Suprapubic skin (tissue), 4 donors: ENCODE measurements at places on chromosomes 7 and 10. TPM values are rescaled to one million over a fixed set of nuclear protein-coding genes. Genes with fewer than 3 reads are reported as not detected.

GRCh38 chr10:78759456-78760120, 309.2 kb upstream of the ZMIZ1 start:
- no peak for DNase-seq

DNA sequence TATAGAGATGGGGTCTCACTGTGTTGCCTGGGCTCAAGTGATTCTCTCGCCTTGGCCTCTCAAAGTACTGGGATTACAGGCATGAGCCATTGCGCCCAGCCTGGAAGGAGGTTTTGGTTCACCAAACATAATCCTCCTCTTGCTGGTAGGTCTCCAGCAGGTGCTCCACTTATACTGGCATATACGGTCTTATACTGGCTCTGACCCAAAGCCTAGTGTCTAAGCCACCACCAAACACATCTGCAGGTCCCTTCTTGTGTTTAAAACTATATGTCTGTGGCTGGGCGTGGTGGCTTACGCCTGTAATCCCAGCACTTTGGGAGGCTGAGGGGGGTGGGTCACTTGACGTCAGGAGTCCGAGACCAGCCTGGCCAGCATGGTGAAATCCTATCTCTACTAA, 5.4 kb downstream of the MBLAC1 start:
- DNase-seq: no peak

- no peak for DNase-seq
These were observed 136.6 kb upstream of the ZNF32 start for GRCh38 chr10:43785252-43785651.

DNA sequence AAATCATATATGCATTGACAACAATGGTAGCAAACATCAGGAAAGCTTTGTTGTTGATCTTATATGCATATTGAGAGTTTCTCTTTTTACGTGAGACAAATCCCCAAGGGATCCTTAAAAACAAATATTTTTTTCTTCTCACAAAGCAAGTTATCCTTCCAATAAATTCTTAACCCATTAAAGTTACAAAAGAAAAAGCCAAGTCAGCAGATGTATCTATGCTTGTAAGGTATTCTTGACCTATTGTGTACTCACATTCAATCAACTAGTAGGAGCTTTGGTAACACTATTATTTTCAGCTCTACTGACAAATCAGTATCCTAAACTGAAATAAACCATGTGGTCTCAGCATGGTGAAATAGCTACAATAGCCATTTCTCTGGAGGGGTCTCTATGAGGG, 586.3 kb downstream of the CNTNAP2 start:
- no peak for DNase-seq

DNA sequence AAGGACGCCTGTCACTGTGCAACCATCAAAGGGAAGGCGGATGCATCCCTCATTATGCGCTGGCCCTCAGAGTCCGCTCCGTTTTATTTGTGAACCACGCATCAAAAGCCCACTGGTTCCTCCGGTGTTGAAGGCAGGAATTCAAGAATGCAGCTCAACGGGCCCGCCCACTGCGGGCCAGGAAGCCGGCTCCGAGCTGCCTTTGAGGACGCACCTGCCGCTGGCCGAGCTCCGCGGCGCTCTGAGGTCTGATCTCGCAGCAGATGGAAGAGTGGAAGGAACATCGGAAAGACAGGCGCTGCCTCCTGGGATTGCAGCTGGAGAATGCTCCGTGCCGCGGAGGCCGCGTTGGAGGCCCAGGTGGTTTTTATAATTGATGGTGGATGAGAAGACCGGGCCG, 56.9 kb upstream of the ADGRA1 start:
- DNase-seq: no peak

EGFR gene
- 305 TPM for total RNA-seq

GRCh38 chr7:85135977-85136376, 50.9 kb downstream of the SEMA3D start:
- DNase-seq: no peak

DNA sequence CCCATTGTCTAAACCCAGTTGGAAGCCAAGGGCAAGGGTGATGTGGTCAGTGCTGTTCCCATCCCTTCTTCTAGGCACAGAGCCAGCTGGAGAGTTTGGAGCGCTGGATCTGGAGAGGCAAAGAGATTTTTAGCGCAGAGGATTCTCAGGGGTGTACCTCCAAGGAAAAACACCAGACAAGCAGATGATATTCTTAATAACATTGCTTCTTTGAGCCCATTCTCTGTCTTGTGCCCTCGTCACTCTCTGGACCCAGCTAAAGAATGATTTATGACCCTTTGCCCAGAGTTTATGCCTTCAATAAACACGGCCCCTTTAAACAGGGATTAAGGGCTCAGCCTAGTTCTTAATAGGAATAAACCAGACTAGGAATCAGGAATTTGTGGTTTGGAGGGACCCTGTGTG, 4.7 kb upstream of the HIP1 start:
- DNase-seq: no peak

DNA sequence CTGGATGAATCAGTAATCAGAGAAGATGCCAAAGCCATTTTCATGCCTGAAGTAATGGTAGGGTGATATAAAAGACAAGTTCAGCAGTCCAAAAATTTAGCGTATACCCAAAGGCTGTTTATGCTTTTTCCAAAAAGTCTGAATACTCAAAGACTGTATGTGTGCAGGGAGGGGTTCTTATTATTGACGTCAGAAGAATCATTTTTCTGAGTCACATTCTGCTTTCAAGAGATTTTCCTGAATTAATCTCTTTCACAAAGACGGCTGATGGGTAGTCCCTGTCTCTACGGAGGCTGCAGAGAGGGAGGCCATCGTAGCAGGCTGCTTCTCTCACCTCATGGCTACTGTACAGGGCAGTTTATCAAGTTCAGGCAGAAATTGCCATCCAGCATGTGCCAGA, 30.7 kb upstream of the ABLIM1 start:
- DNase-seq: no peak

ACSM6 gene
- 1.1 TPM for total RNA-seq

GRCh38 chr10:14116021-14116420, 214.7 kb downstream of the FRMD4A start:
- DNase-seq: no peak

GRCh38 chr10:37478381-37478780, 353.0 kb downstream of the ANKRD30A start:
- DNase-seq: no peak

DNA sequence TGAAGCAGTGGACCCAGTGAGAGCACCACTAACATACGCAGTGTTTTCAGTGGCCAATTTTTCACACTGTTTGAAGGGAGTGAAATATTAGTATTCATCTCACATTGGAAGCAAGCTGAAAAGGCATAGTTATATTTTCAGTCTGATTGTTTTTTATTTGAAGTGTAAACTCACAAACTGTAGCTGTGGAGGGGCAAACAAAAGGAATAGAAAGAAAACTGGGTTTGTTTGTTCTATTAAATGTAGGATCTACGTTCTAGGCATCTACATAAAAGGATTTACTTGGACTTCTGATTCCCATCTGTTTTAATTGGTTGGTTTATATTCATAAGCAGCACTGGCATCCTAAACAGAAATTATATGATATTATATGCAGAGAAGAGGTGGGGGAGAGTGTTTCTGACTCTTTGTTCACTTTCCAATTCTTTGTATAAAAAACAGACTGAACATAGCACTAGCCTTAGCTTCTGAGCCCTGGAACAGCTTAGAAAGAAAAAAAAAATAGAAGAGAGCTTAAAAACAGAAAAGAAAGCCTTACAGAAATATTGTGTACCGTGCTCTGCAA, 447.8 kb upstream of the KCND2 start:
- no peak for DNase-seq

DNA sequence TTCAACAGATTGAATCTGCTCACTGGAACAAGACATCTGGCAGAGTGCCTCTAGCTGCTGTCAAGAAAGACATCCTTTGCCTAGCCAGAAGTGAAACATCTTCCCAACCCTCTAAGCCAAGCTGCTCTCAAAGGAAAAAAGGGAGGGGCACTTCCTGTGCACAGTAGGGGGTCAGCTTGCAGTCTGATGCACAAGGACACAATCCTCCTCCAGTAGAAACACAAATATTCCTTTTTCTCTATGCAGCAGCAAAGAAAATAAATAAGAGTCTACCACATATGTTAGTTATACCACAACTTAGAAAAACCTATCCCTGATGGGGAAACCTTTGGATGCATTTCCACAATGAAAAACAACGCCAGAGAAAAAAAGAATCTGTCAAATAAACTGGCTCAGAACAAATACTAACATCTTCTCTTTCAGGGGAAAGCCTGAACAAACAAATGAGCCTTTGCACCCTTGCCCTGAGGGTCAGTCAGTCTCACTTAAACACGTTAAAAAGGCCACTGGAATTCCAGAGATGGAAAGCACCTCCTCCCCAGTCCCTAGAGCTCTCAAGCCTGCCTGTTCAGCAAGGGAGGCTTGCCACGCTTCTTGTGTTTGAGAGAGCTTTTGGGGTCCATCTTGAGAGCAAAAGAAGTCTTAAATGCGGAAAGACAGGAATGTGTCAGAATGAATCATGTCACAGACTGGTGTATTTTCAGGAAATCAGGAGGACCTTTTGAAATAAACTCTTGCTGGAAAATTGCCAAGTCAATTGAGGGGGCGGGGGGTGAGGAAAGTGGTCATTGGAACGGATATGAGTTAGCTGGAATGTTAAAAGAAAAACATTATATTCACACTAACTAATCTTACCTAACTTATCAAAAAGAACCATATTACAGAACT, 7.5 kb downstream of the LAMB1 start:
- DNase-seq: no peak

DNA sequence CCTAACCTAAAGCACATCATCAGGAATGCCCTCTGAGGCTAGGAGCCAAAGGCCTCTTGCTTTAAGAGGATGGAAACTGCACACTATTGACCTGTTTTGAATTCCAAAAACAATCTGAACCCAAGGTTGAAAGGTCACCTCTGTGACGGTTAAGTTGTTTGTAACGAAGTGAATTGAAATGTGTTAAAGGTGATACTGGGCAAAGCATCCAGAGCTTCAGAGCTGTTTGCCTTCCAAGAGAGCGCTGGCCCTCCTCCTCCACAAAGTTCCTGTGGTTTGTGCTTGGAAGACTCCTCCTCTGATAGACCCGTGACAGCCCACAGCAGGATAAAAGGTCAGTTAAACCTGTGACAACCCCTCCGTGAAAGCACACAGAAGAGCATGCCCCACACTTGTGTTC, 133.7 kb upstream of the CTTNBP2 start:
- no peak for DNase-seq

SPACDR gene
- not detected for total RNA-seq

PNLIPRP2 gene
- not detected for total RNA-seq

- DNase-seq: no peak
These were observed 323.7 kb upstream of the GNAI1 start for GRCh38 chr7:79810916-79811315.

GPRIN2 gene
- 39.0 TPM for total RNA-seq

DNA sequence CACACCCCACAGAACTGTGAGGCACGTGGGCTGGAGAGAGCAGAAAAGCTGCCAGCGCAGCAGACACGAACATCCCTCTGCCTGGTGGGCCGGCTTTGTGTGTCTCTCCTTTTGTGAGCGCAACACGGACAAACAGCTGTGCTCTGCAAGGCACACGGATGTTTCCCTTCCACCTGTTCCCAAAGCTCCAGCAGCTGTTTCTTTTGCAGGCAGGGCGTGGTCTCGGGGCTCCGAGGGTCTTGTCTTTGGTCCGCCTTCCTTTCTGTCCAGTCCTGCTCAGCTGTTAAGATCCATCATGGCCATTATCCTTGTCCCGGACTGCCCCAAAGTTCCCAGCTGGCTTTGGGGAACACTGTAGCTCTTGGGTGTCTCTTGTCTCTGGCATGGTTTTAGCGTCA, 32.7 kb upstream of the SH2B2 start:
- DNase-seq: no peak

- no peak for DNase-seq
These were observed 18.0 kb upstream of the ZNF488 start for GRCh38 chr10:47401874-47402640.

CYP26A1 gene
- not detected for total RNA-seq

IFIT2 gene
- total RNA-seq: 2.6 TPM

DNA sequence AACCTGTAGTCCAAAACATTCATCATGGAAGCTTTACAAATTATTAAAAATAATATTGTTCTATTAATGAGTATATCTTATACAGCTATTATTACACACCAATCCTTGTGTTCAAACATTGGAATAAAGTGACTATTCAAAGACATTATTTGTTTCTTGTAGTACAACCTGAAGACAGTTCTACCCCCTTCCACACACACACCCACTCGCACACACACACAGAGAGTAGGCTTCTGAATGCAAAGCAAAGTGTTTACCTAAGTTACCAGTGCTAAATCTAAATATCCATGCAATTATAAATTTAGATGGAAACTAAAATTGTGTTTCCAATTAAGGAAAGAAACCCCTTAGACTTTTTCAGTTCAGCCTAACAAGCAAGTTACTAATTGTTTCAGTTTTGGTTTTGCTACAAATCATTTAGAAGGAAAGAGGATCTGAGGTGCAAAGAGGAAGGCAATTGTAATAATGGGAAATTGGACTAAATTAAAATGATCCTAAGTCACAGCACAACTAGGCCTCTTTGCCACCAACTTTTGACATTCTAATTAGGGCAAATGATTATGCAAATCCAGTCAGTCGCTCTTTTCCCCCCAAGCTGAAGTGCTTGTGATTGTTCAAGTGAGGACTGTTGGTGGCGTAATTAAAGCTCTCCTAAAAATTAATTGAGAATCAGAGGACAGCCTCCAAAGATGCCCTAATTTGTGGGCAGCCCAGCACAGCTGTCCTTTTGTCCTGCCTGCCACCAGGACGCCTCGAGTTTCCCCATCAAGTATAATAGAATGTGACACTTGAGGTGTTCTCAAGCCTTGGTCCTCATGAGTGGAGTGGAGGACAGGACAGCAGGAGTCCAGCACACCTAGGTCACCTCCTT, 19.9 kb upstream of the ATOH7 start:
- no peak for DNase-seq

CRHR2 gene
- total RNA-seq: not detected

DNA sequence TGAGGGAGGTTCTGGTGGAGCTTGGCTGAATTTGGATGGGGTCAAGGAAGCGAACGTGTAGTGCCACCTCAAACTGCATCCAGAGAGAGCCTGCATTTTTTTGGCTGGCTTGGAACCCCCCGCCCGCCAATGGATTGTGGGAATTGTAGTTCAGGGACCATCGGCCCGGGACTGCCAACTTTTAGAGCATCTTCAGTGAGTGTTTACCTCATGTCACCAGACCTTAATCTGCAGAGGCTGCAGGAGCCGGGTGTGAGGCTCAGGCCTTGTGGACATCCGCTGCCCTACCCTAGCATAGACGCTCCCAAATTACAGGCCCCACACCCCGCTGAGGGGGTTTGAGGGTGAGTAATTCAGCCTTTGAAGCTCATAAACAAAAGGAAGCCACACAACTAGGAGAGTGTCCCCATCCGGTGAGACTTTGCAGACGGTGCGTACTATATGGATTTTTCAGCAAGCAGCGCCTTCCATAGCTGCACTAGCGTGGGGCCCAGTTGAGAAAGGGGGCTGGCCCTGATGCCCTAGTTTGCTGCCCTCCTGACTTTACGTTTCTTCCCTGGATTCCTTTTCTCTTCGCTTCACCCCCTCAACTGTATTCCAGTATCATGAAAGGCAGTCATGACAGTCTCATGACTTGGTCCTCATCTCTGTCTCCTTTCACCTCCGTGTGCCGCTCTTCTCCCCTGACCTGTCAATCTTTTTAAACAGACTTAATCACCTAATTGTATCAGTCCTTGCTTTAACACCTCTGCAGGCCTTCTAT, 717 bp downstream of the CNPY4 start:
- no peak for DNase-seq

- DNase-seq: no peak
These were observed 743 bp downstream of the MKI67 start for GRCh38 chr10:128125416-128125943.

C10orf143 gene
- total RNA-seq: 1.1 TPM

GRCh38 chr10:101075775-101076174, 14.0 kb downstream of the KAZALD1 start:
- DNase-seq: no peak
